Lung (tissue), 17 donors: ENCODE measurements at places on chromosomes 3 and 15. TPM values are rescaled to one million over a fixed set of nuclear protein-coding genes. Genes with fewer than 3 reads are reported as not detected.

Gene IMPG2
- total RNA-seq = 0.54 TPM

Gene AHSG
- 0.92 TPM for total RNA-seq

Gene PIGX
- total RNA-seq = 20.4 TPM

Gene ZPLD1
- total RNA-seq = not detected

Gene ERICH6
- not detected for total RNA-seq

Gene GOLGA8S
- total RNA-seq = 0.11 TPM

Gene EAF2
- 7.8 TPM for total RNA-seq

Gene TMEM207
- total RNA-seq = not detected

Gene STRIT1
- not detected for total RNA-seq

Gene SENP2
- 42.1 TPM for total RNA-seq

Gene TPRG1
- total RNA-seq = 13.8 TPM

Gene GADL1
- total RNA-seq = 2.4 TPM

Gene GCNT3
- 0.63 TPM for total RNA-seq

Gene GRK7
- 0.06 TPM for total RNA-seq
